ENCODE measurements at places on chromosomes 7 and 10. TPM values are rescaled to one million over a fixed set of nuclear protein-coding genes. Genes with fewer than 3 reads are reported as not detected.

The PLA2G12B gene
- total RNA-seq: not detected

The LRRC18 gene
- total RNA-seq: not detected

The ZKSCAN5 gene
- 8.5 TPM for total RNA-seq

The NRAP gene
- not detected for total RNA-seq

The TLX1 gene
- not detected for total RNA-seq

The UROS gene
- 44.0 TPM for total RNA-seq

The PNLIPRP2 gene
- total RNA-seq: not detected

The DLG5 gene
- 24.9 TPM for total RNA-seq

The RTKN2 gene
- total RNA-seq: 3.7 TPM

The SEMA3A gene
- total RNA-seq: 9.4 TPM

The POMZP3 gene
- total RNA-seq: 9.9 TPM

The ADARB2 gene
- total RNA-seq: not detected

The TMEM270 gene
- not detected for total RNA-seq

The GNAT3 gene
- total RNA-seq: not detected

The SGCE gene
- not detected for total RNA-seq

The C7orf33 gene
- total RNA-seq: not detected

The ADO gene
- 28.3 TPM for total RNA-seq

Measured in HT-29 (cell line).